ENCODE measurements at places on chromosomes 16 and 17.
A peak's percentile ranks its signal among the peaks of the same experiment; 100 is the strongest.

DNA sequence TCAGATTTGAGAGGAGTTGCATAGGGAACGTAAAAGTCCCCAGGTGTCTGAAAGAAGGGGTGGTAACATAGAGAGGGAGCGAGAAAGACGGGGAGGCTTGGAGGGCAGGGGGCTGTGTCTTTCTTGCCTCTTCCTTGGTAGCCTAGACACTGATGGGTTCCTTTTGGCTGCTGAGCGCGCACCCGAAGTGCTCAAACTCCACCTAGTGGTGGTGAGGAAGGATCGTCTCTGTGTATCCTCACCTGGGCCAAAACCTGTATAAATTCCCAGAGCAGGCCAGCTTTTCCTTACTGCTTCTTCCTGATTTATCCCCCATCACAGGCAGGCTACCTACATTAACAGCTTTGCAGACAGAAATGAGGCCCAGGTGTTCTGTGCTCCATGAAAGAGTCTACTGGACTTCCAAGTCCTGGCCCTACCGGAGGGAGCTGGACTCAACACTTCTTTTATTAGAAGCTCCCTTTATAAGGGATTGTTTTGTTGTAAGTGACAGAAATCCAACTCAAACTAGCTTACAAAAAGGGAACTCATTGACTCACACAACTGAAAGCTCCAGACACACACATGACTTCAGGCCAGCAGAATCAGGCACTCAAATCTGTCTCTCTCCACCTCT is 5.5 kb upstream of the SLC25A35 start:
- DNase-seq = peak; percentile 48

- DNase-seq = no peak
Measured at GRCh38 chr16:59148056-59148768, 414.1 kb upstream of the GOT2 start.

- no peak for DNase-seq
Measured at GRCh38 chr17:2033153-2033552, 3.2 kb downstream of the DPH1 start.

DNA sequence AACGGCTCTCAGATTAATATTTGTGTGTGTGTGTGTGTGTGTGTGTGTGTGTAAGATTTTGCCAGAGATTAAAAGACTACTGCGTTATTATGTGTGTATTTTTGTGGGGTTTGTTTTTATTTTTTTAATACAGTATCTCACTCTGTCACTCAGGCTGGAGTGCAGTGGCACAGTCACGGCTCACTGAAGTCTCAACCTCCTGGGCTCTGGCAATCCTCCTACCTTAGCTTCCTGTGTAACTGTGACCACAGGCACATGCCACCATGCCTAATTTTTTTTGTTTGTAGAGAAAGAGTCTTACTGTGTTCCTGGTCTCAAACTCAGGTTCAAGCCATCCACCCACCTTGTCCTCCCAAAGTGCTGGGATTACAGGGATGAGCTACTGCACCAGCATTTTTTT is 87.2 kb downstream of the CYB561 start:
- no peak for DNase-seq

GRCh38 chr16:49843758-49844157 is 12.2 kb downstream of the ZNF423 start:
- DNase-seq = no peak

GRCh38 chr16:14303639-14304394 is 232.7 kb downstream of the MRTFB start:
- peak; percentile 62 for DNase-seq

- no peak for DNase-seq
Measured at GRCh38 chr17:77692571-77693161, 265.8 kb upstream of the TNRC6C start.

- no peak for DNase-seq
Measured at GRCh38 chr17:29726715-29727252, 104.1 kb upstream of the CORO6 start.

DNA sequence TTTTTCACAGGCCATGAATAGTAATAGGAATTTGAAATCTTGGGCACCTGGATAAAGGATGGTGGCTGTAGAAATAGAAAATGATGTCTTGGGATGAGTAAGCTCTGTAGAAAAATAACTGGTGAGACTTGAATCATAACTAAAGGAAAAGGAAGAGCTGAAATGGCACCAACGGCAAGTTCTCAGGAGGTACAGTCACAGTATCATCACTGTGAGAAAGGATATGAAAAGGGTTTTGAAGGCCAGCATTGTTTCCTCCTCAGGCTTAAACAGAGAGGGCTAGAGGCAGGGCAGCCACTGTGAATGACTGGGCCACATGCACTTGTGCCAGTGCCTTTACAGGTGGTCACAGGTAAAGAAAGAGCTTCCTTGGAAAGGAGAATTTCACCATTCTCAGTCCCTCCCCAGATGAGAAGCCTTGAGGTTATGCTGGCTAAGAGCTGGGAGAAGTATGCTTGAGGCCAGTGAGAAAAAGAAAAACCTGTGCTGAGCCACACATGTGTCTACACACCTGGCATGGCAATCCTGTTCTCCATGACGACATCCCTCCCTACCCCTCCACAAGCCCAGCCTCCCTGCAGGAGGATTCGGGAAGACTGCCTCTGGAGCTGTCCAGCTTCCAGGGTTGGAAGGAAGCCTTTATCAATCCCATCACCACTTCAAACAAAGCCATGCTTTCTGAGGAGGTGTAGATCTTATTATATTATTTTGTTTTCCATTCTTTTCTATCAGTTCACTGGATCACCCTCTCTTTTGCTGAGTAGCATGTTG is 3.8 kb upstream of the ANKFN1 start:
- DNase-seq = no peak

- DNase-seq = peak; percentile 49
Measured at GRCh38 chr16:4375717-4376116, 4.1 kb downstream of the VASN start.

GRCh38 chr17:32634167-32634566 is 147.4 kb downstream of the CDK5R1 start:
- no peak for DNase-seq

DNA sequence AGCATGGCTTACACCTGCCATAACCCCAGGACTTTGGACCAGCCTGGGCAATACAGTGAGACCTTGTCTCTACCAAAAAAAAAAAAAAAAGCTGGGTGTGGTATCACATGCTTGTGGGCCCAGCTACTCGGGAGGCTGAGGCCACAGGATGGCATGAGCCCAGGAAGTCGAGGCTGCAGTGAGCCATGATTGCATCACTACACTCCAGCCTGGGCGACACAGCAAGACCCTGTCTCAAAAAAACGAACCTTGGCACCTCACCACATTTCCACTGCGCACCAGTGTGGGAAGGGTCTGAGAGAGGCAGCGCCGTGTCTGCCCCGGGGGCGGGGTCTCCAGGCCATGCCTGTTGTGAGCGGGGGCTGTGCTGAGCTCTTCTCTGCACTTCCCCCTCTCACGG is 6.3 kb downstream of the ACSF3 start:
- DNase-seq = no peak

GRCh38 chr16:30120340-30121105 is 2.5 kb downstream of the MAPK3 start:
- DNase-seq = no peak

DNA sequence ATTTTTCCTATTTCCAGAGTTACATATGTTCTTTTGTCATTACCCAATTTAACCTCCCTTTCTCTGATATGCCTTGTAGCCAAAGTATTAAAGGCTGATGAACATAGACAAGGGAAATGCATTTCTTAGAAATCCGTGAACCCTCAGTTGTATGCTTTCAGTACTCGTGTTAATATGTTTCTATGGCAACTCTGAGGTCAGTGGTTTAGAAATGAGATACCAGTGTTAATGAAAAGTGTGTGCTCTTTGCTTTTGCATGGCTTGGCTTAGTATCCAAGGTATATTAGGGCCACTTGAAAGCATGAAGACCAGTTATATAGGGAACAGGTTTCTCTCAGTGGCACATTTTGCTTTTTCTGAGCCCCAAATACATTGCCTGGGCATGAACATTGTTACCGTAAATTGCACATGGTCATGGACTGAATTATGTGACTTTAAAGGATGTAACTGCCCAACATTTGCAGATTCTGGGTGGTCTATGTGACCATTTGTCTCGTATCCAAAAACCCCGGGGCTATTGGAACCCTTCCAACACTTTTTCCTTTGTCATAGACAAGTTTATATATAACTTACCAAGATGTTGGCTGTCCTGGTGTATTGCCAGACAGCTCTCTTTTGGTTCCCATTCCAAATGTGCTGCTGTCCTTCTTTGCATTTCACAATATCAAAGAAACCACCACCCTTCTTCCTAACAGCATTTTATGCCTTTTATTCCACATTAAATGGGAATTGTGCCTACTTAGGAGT is 17.5 kb downstream of the ABHD15 start:
- no peak for DNase-seq

DNA sequence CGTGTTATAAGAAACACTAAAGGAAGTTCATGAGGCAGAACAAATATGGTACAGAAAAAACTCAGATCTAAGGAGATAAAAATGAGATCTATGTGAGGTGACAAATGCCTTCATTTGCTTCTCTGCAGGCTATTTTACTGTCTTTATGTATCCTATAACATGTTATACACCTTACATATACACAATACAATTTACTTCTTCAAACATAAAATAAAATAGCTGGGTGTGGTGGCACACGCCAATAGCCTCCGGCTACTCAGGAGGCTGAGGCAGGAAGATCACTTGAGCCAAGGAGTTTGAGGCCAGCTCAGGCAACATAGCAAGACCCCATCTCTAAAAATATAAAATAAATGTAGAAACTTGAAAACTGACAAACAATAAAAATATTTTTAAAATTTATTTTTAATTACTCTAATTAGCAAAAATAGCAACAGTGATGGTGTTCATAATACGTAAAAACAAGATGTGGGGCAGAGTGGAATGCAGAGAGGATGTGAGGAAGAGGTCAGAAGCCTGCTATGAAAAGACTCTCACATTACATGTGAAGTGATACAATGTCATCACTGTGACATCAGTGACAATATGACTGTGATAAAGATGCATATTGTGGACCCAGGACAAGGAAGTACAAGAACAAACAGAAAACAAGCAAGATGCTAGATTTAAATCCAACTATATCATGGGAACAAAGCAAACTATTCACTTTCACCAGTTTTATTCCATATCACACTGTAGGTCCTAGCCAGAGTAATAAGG is 31.0 kb downstream of the VPS53 start:
- no peak for DNase-seq

- DNase-seq = no peak
Measured at GRCh38 chr17:38674014-38674748, 576 bp downstream of the EPOP start.

DNA sequence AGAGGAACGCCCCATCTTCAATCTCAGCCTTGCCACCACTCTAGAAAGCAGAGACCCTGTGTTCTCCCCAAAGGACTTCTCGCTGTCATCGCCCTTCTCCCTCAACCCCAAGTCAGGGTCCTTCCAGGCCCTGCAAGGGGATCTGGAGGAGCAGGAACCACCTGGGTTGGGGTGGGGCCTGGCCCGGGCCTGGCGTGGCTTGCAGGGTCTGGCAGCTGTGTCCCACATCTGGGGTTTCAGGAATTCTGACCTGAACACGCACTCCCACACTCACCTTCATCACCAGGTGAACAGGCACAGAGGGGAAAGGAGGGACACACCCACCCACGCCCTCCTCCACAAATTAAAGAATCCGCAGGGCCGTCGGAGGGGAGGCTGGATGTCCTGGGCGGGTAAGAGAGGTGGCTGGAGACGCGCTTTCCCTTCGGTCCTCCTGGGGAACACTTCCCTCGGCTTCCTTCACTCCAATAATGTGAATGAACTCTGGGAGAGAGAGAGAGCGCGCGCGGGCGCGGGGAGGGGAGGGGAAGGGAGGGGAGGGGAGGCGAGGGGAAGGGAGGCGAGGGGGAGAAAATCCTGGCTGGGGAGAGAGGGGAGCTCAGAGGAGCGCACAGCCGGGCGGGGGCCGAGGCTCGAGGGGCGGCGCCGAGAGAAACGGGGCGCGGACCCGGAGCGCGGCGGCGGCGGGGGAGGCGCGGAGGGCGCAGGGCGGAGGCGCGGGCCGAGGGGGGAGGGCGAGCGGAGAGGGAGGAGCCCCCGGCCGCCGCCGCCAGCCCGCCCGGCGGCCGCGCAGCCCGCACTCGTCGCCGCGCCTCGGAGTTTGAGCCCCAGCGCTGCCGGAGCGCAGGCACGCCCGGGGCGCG is at the start of gene CACNG4:
Gene CACNG4 (plus strand): TSS at position 799 of the 863 bp plus-strand sequence. CDS start 205 bp downstream, outside the sequence.
- DNase-seq = no peak

DNA sequence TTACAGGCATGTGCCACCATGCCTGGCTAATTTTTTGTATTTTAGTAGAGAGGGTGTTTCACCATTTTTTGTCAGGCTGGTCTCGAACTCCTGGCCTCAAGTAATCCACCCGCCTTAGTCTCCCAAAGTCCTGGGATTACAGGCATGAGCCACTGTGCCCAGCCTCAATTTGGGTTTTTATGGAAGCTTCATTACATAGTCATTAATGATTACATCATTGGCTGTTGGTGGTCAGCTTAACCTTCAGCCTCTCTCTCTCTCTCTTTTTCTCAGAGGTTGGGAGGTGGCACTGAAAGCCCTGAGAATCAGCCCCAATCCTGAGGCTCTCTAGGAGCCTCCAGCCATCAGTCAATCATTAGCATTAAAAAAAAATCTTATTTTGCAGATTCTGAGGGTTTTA is 45.3 kb downstream of the C17orf58 start:
- DNase-seq = no peak

- peak; percentile 51 for DNase-seq
Measured at GRCh38 chr17:35312790-35313711, 60.4 kb downstream of the SLFN11 start.

GRCh38 chr17:39194089-39194984 is 3.1 kb downstream of the CACNB1 start:
- peak; percentile 57 for DNase-seq

DNA sequence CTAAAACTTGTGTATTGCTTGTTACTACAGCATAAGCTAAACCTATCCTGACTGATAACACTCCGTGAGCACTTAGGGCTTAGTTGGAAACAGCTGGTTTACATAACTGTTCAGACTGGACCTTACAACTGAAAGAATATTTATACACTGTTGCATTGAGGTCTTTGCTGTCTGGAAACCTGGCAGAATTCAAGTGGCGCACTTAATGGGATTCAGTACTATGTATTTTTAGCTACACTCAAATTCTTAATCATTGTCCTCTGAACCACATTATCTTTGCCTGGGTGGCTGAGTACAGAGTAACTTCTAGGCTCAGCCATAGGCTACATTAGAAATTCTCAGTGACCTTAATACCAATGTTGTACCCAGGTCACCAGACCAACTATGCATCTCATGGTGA is 172.9 kb downstream of the PMP22 start:
- DNase-seq = no peak

DNA sequence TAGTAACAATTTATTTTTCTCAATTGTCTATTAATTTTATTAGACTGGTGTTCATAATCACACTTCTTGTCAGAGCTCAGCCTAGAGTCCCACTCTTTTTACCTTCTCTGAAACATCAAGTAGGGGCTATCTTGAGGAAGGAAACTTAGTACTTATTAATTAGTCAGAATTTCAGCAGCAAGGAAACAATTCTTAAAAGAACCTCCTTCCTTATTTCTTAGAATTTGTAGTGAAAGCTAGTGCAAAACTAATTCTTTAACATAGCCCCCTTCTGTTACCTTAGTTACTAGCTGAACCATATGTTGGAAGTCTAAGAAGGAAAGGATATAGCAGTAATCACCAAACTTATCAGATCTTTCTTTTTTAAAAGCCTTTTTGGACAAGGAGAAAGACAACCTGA is 35.2 kb downstream of the MAP2K4 start:
- no peak for DNase-seq

All from uterus (tissue), 4 donors.